Kidney tubule cell (primary cell): ENCODE measurements at places on chromosomes 6 and 20.
A peak's percentile ranks its signal among the peaks of the same experiment; 100 is the strongest.

DNA sequence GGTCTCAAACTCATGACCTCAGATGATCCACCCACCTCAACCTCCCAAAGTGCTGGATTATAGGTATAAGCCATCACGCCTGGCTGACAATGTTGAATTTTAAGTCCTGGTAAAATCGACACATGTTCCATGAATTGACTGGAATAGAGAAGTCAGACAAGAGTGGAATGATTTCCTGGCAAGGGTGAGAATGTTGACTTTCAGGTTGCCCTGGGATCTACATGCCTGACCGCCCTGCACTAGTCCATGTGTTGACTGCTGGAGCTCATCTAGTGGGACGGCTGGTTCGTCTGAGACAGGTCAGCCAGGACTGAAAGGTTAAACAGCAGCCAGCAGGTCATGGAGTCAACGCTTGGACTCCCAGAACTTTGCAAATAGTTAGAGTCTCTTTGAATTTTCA, 88.8 kb downstream of the SASH1 start:
- DNase-seq, result peak; percentile 88

DNA sequence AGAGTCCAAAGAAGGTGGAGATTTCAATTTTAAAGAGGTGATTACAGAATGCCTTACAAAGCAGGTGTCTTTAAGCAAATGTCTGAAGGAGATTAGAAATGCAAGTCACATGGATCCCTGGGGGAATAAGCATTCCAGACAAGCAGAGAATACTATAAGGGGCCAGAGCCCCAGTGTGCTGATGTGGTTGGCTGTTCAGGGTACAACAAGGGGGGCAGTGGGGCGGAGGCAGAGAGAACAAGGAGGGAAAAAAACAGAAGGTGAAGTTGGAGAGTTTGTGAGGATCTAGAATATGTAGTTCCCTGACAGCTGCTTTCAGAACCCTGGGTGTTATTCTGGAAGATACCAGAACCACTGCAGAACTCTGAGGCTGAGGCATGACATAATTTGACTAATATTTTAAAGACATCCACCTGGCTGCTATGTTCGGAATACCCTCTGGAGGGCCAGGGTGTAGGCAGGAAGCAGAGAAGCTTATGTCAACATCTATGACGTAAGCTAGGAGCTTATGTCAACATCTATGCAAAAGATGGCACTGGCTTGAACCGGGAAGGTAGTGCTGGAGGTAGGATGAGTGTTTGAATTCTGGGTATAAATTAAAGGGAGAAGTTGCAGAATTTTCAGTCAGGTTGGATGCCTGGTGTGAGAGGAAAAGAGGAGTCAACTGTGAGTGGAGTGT, 276.3 kb upstream of the AGPAT4 start:
- peak; percentile 55 for DNase-seq

GRCh38 chr20:1872459-1873097, 22.6 kb upstream of the SIRPA start:
- DNase-seq, result peak; percentile 81

DNA sequence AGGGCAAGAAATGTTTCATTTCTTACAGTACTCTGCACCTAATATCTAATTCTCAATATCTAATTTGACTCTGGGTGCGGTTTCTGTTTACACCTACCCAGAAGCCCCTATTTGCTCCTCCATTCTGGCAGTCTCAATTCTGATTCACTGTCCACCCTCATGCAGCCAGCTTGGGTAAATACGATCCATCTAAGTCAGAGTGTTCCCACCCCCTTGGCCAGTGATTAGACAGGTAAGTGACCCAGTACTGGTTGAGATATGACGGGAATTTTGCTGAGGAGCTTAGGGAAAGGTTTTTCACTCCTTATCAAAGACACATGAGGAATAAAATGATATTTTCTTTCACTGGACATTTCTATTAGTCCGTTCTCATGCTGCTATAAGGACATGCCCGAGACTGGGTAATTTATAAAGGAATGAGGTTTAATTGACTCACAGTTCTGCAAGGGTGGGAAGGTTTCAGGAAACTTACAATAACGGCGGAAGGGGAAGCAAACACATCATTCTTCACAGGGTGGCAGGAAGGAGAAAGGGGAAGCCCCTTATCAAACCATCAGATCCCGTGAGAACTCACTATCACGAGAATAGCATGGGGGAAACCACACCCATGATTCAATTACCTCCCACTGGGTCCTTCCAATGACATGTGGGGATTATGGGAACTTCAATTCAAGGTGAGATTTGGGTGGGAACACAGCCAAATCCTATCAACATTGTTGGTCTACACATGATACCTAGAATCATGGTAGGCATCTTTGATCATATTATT, 29.4 kb downstream of the GLO1 start:
- DNase-seq, result no peak

GRCh38 chr6:53616450-53617357, 48.9 kb downstream of the KLHL31 start:
- peak; percentile 29 for DNase-seq

- no peak for DNase-seq
Measured at GRCh38 chr6:167108278-167108677, 14.6 kb upstream of the CCR6 start.

- DNase-seq, result no peak
Measured at GRCh38 chr6:153485072-153485471, 354.0 kb upstream of the RGS17 start.

DNA sequence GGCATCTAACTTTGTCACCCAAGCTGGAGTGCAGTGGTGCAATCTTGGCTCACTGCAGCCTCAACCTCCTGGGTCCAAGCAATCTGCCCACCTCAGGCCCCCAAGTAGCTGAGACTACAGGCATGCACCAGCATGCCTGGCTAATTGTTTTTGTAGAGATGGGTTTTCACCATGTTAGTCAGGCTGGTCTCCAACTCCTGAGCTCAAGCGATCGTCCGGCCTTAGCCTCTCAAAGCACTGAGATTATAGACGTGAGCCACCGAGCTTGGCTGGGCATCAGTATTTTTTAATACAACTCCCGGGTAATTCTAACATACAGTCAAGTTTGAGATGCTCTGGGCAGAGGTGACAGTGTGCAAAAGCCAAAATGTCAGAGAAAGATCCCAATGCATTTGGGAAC, 73.5 kb downstream of the NFATC2 start:
- no peak for DNase-seq

- no peak for DNase-seq
Measured at GRCh38 chr6:168097221-168097620, 18.2 kb upstream of the FRMD1 start.

- peak; percentile 91 for DNase-seq
Measured at GRCh38 chr6:31401403-31401802, 2.0 kb upstream of the MICA start.

DNA sequence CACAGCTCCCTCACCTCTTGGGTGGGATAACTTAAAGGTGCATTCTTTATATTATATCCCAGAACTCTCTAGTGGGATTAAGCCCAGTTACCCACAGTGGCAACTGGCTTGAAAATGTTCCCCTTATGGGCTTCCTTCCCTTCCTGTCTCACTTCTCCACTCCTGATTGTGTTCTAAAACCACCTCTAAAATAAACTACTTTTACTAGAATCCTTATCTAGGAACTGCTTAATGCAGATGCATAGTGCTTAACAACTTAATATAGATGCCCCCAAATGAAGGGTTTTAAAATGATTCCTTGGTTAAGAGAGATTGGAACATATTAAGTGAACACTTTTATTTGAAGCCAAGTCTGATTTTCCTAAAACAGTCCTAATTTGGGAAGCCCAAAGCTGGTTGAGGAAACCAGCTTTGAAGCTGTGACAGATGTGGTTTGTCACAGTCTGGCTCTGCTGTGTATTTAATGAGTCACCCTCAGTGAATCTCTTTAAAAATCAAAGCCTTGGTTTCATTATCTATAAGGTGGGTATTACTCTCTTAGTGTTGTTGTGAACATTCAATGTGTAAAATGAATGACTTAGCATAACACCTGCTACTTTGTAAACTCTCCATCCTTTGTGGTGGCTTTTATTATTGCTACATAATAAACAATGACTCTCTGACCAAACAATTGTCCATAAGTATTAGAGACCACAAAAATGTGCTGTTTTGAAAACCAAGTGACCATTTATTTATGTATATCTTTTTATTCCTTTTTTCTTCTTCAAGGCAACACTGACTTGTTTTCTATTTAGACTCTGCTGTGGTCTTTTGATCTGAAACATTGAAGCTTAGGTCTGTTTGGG, 24.4 kb downstream of the PLCB1 start:
- DNase-seq, result peak; percentile 62

DNA sequence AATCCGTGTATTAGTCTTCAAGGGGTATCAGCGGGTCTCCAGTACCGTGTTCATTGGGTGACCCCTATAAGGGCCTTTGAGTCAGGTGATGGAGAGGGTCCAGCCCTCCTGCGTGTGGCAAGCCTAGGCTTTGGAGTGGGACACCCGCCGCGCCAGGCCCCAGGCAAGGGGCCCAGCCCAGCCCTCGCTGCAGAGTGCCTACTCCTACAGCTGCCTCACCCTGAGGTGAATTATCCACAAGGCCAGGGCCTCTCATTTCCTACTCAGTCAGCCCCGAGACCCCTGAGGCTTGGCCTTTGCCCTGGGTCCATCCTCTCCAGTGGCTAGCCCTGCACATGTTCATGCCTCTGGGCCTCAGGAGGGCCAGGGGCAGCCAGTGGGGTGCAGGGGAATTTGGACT, 45.1 kb downstream of the TMEM242 start:
- DNase-seq, result no peak

DNA sequence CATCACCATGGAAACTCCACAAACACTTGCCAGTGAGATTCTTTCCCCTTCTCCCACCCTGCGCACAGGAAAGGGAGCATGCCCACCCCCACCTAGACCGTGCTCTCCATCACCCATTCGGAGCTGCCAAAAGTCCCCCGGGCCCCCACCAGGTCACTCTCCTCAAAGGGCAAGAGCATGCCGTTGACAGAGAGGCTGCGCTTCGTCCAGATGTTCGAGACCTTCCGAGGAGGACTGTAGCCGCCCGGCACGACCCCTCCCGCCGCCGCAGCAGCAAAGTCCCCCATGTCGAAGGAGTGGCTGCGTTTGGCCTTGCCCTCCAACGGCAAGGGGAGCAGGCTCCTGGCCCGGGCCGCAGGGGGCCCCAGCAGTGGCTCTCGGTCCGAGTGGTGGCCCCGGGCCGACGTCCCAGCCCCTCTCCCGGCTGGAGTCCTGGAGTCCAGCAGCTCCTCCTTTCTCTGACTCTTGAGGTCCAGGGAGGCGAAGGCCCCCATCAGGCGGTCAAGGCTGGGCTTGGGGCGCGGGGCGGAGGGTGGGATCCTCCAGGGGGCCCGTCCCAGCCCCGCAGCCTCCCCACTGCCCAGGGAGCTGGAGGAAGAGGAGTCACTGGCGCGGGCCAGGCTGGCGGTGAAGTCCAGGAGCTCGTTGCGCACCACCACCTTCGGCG, 195.2 kb downstream of the LRFN2 start:
- no peak for DNase-seq

DNA sequence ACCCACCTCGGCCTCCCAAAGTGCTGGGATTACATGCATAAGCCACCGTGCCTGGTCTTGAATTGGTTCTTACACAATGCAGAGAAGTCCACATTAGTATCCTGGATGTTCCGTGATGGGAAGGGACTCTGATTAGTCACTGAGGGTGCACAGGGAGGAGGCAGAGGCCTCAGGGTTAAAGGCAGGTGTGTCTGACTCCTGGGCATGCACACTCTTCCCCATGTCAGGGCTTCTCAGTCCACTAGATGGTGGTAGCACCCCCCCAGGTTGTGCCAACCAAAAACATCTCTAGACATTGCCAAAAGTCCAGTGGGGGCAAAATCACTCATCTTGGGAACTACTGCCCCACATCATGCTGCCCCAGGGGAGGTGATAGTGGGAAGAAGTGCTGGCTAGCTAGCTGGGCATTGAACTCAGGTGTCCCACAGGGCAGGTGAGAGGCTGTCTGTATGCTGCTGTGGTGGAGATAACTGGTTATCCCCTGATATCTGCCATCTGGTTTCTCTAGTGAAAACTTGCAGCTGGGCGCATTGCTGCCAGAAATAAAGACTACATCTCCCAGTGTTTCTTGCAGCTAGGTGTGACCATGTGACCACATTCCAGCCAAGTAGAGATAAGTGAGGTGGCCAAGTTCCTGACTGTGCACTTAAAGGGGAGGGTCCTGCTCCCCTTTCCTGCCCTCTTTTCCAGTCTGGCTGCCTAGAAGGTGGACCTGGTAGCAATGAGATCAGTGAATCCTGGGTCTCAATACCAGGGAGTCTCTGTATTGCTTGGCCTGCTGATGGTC, 8.4 kb upstream of the NSFL1C start:
- peak; percentile 52 for DNase-seq

DNA sequence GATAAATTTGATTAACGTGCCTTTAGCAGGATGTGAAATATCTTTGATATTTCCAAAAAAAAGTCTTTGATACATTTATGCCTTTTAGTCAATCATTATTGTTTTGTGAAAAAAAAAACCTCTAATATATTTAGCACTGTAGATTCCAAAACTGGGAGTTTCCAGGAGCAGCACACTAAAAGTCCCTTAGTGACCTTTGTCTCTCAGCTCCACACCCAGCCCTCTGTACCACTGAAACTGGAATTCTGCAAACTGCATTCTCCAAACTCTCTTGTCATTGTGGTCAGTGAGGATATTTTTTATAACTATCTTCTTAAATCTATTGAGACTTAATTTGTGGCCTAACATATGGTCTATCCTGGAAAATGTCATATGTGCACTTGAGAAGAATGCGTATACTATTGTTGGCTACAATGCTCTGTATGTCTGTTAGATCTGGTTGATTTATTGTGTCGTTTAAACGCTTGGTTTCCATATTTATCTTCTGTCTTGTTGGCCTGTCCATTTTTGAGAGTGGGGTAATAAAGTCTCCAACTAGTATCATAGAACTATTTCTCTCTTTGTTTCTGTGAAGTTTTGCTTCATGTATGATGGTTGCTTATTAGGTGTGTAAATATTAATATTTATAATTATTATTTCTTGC, 73.2 kb upstream of the CNKSR3 start:
- no peak for DNase-seq

DNA sequence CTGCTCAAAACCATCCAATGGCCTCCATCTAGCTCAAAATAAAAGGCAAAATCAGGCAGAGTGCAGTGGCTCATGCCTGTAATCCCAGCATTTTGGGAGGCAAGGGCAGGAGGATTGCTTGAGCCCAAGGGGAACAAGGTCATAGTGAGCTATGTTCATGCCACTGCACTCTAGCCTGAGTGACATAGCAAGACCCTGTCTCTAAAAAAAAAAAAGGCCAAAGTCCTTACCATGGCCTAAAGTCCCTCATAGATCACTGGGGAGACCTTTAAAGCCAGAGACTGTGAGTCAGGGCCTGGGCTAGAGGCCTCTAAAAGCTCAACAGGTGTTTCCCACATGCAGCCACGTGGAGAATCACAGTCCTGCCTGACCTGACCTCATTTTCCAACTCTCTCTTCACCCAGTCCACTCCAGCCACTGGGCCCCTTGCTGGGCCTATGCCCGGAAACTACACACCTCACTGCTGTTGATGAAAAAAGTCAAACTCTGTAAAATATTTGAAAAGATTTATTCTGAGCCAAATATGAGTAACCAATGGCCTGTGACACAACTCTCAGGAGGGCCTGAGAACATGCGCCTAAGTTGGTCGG, 28.2 kb upstream of the TAB2 start:
- peak; percentile 47 for DNase-seq

DNA sequence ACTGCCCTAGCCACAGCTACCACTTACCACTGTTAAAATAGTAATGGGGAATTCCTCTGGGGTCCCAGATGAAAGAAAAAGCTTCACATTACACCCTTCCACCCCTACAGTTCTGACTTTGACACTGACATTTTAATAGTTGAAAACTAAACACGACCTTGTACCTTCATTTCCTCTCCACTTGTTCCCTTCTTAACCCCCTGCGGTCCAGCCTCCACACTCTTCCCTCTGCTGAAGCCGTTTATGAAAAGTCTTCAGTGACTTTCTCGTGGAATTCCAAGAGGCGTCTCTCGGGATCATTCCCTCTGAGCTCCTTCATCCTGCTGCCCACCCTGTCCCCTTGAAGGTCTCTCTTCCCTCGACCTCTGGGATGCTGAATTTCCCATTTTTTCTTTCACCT, 36.6 kb upstream of the TIAM2 start:
- no peak for DNase-seq
